A549 treated with CORT108297 at 1 μM for 4 hours (cell line): ENCODE measurements at places on chromosomes 6 and 20. TPM values are rescaled to one million over a fixed set of nuclear protein-coding genes. Genes with fewer than 3 reads are reported as not detected.

Gene IP6K3
- total RNA-seq: 0.08 to 0.18 TPM (median 0.14 TPM) in 5 replicates

Gene CHRNA4
- total RNA-seq: 0.09 to 0.84 TPM (median 0.33 TPM) in 5 replicates

Gene RBM39
- total RNA-seq: 162 to 215 TPM (median 183 TPM) in 5 replicates

Gene PIGT
- 85.4 to 103 TPM (median 97.4 TPM) in 5 replicates for total RNA-seq

Gene PTGIS
- 0.04 to 0.09 TPM (median 0.07 TPM) in 3 of 5 replicates, not detected in the others for total RNA-seq

Gene BPIFA1
- not detected in 5 replicates for total RNA-seq

Gene LY6G6C
- total RNA-seq: 0.09 to 0.12 TPM (median 0.10 TPM) in 3 of 5 replicates, not detected in the others

Gene MAP3K5
- 2.6 to 3.5 TPM (median 2.8 TPM) in 5 replicates for total RNA-seq

Gene EPPIN
- total RNA-seq: not detected in 5 replicates

Gene NHLRC1
- total RNA-seq: 1.4 to 2.3 TPM (median 1.9 TPM) in 5 replicates

Gene CCM2L
- total RNA-seq: 0.33 to 0.68 TPM (median 0.55 TPM) in 5 replicates

Gene TNFRSF21
- 22.3 to 25.0 TPM (median 24.6 TPM) in 5 replicates for total RNA-seq
